ENCODE measurements at places on chromosomes 4 and X.

DNA sequence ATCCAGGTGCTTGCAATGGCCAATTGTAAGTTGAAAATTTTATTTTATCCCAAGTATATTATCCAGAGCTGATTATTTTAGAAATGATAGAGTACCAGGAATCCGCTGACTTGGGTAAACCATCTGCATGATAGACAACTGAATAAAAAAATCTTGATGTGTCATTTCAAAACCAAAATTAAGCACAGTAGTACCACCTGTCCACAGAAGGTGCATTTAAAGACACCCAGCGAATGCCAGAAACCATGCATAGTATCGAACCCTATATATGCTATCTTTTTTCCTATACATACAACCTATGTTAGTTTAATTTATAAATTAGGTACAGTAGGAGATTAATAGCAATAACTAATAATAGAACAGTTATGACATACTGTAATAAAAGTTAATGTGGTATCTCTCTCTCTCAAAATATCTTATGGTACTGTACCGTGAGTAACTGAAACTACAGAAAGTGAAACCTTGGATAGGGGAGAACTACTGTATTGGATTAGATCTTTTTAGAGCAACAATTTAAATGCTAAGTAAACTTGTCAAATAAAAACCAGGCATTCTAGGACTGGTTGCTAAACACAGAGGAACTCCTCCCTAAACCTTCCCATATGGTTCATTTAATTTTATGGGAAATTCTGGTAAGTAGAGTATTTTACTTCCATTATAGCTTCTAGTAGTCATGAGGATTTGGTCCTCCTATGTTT, 6.2 kb downstream of the NEIL3 start:
- DNase-seq, result no peak

DNA sequence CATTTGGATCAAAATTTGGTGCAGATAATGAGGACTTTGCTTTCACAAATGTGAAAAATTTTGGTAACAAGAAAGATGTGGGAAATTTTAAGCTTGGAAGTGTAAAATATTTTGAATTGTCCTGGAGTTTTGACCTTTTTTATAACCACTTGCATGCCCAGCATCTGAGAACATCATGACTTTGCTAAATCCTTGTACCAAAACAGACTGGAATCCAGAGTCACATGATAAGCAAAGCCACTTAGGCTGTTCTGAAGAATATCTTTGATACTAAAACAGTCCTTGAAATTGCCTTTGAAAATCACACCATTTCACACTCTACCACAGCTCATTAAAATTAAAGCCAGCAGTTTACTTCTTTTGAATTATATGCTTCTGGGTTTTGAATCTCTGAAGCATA, 2.5 kb upstream of the PPM1K start:
- DNase-seq, result no peak

DNA sequence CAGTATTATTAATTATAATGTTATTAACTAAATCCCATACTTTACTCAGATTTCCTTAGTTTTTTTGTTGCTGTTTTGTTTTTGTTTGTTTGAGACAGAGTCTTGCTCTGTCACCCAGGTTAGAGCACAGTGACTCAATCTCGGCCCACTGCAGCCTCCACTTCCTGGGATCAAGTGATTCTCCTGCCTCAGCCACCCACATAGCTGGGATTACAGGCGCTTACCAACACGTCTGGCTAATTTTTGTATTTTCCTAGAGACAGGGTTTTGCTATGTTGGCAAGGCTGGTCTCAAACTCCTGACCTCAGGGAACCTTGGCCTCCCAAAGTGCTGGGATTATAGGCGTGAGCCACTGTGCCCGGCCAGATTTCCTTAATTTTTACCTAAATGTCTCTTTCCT, 72.2 kb downstream of the ANAPC4 start:
- no peak for DNase-seq

DNA sequence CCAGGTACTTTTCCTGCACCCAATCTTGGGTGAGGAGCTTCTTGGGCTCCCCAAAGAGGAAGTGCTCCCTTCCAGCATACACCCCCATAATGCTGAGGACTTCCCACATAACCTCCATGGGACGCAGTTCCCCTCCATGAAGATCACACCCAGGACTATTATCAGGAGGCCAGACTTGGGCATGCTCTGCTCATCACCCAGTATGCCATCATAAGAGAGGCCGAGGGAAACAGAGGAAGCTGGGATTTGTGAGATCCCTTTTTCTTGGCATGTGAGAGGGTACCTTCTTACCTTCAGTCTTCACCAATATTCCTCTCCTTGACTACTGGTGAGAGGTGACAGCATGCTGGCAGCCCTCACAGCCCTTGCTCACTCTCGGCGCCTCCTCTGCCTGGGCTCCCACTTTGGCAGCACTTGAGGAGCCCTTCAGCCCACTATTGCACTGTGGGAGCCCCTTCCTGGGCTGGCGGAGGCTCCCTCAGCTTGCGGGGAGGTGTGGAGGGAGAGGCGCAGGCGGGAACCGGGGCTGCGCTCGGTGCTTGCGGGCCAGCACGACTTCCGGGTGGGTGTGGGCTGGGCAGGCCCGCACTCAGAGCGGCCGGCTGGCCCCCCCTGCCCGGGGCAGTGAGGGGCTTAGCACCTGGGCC, 15.7 kb upstream of the HSFX1 start:
- no peak for DNase-seq

- no peak for DNase-seq
These were observed 1.6 kb upstream of the SUV39H1 start for GRCh38 chrX:48694776-48695533.

GRCh38 chrX:34218063-34218462, 85.9 kb upstream of the FAM47A start:
- no peak for DNase-seq

- no peak for DNase-seq
These were observed 8.5 kb downstream of the FRMD7 start for GRCh38 chrX:132119283-132119682.

DNA sequence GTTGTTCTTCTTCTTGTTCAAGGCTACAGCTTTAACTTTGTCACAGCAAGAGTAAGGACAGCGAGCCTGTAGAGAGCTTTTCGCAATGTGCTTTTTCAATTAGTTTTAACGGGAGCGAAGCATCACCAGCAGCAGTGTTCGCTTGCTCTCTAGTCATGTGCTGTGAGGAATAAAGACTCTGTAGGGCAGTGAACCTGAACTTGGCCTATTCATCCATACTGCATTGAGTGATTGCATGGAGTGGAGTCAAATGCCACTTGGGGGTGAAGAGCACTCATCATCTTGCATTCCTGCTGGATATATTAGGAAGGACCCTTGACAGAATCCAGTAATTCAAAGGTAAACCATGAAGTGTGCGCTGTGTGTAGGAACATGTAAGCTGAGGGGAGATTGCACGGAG, 240.0 kb downstream of the FRMPD4 start:
- no peak for DNase-seq

- no peak for DNase-seq
These were observed 108.4 kb upstream of the LRPAP1 start for GRCh38 chr4:3640587-3640962.

DNA sequence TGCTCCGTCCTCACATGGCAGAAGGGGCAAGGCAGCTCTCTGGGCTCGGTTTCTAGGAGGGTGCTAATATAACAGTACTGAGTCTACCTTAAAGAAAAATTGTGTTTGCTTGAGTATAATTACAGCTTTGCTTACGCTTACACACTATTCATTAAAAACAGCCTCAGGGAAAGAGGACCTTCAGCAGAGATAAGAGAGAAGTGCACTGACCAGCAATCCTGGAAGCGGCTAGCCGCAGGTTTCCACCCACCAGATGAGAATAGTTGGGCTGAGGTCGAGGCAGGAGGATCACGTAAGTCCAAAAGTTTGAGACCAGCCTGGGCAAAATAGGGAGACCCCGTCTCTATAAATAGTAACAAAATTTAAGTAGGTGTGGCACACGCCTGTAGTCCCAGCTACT, 15.2 kb upstream of the MRFAP1 start:
- DNase-seq, result no peak

GRCh38 chr4:3491681-3492405, 28.7 kb downstream of the DOK7 start:
- no peak for DNase-seq

- no peak for DNase-seq
These were observed 90.6 kb downstream of the TSPAN7 start for GRCh38 chrX:38651625-38652601.

GRCh38 chrX:109384699-109385098, 97.2 kb downstream of the GUCY2F start:
- peak; percentile 1 for DNase-seq

- no peak for DNase-seq
These were observed 73.9 kb upstream of the MED14 start for GRCh38 chrX:40809210-40809609.

- DNase-seq, result no peak
These were observed 181.5 kb downstream of the SHROOM3 start for GRCh38 chr4:76616526-76616925.

DNA sequence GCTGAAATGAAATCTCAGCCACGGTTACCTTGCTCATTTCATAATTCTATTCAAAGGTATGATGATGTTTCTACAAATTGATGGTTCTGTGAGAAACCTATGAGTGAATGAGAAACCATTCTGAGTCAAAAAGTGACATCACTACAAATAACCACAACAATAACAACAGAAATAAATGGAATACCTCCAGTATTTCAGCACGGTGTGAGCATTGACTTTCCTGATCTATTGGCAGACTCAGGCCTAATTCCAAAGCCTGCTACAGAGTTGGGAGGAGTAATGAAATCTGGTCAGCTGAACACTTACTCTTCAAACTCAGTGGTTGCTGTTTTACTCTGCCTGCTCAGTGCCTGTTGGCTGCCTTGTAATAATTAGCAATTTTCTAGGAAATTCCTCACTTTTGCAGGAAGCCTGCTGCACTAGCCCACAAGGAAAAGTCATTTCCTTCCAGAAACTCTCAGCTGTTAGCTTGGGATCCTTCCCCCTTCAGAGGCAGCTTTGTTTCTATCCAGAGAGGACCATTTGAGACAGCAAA, 18.8 kb upstream of the SYNPO2 start:
- no peak for DNase-seq

GRCh38 chrX:131330735-131331134, 41.6 kb upstream of the IGSF1 start:
- no peak for DNase-seq

- no peak for DNase-seq
These were observed 9.1 kb downstream of the SLIT2 start for GRCh38 chr4:20260821-20261220.

Measured in LoVo (cell line).